ENCODE measurements at places on chromosomes 6 and 20. TPM values are rescaled to one million over a fixed set of nuclear protein-coding genes. Genes with fewer than 3 reads are reported as not detected.

The RRAGD gene
- 5.6 TPM for total RNA-seq

The CGA gene
- total RNA-seq, result not detected

The PRR18 gene
- 0.31 TPM for total RNA-seq

The PXMP4 gene
- total RNA-seq, result 7.0 TPM

The CCN5 gene
- not detected for total RNA-seq

DNA sequence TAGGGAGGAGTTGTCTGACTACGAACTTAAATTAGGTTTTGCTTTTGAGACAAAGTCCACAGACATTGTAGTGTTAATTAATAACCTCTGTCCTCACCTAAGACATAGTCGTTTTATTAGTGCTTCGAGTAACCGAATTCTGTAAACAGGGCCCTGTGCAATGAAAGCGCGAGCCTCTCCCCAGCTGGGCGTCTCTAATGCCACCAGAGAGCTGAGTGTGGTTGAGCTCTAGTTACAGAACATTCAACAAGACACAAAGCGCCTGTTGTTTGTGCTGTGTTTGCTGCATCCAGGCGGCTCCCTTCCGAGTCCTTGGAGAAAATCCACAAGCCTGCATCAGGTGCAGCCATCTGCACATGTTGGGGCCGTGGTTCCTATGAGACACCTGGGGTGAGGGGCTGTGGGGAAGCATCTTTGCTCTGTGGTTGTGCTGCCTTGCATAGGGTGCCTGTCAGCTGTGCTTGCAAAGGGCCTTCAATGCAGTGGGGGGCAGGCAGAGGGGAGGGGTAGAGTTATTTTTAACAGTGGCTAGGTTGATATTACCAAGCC is 63.9 kb downstream of the CD164 start:
- no peak for DNase-seq

- DNase-seq, result no peak
These were observed 501.1 kb upstream of the POU3F2 start for GRCh38 chr6:98333273-98333672.
